CD4-positive, alpha-beta T cell treated with Interleukin-6 for 4 hours (primary cell): ENCODE measurements at places on chromosomes 5 and 9.
A peak's percentile ranks its signal among the peaks of the same experiment; 100 is the strongest.

DNA sequence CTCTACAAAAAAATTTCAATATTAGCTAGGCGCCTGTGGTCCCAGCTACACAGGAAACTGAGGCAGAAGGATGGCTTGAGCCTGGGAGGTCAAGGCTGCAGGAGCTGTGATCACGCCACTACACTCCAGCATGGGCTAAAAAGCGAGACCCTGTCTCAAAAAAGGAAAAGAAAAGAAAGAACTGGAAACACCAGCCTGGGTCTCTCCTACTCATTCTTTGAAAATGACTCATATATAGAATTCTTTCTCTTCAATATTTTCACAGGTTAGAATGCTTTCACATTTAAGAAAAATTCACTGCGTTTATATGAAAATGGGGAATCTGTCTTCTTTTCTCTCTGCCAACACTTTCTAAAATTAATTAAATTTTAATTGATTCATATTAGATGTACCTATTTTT lies 115.6 kb downstream of the TRPM6 start:
- DNase-seq: no peak

- no peak for DNase-seq
Measured at GRCh38 chr5:76679231-76679630, 36.7 kb upstream of the F2R start.

- no peak for DNase-seq
Measured at GRCh38 chr9:85402551-85402950, 339.2 kb downstream of the AGTPBP1 start.

DNA sequence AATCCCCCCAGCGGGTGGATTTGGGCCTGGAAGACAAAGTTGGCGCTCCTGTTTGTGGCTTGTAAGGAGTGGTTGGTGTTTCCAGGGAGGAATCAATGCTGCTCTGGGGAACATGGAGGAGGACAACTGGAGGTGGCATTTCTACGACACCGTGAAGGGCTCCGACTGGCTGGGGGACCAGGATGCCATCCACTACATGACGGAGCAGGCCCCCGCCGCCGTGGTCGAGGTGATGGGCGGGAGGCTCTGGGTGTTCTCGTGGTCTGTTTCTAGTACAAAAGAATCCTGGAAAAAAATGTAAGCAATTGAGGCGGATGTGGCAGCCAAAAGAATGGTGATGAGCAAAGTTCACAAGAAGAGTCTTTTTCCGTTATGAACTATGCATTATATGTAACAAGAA lies 7.2 kb downstream of the SDHA start:
- DNase-seq: no peak

DNA sequence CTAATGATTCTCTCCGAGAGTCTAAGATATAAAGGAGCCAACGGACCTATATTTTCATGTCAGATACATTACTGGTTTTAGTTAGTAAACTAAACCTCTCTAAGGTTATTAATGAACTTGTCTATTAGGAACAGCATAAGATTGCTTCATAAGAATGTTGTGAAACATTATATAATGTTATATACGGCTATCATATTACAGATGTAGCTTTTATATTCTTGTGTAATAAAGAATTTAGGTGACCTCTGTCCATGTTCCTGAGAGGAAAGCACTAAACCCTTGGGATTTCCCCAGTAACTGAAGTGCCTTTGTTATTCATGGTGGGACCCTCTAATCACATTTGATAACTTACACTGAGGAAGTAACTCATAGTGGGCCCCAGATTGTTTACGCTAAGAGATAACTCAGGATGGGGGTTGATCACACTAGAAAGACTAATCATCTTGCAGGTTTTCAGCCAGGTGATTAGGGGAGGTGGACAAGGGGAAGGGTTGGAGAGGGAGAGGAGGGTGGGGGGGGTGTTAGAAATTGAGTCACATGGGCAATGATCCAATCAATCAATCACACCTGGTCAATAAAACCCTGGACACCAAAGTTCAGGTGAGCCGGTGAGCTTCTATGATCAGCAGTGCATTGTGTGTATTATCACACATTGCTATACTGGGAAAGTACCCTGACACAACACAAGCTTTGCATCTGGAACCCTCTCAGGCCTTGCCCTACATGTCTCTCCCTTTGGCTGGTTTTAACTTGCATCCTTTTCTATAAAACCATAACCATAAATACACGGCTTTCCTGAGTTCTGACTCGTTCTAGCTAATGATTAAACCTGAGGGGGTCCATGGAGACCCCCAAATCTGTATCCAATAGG lies 25.8 kb downstream of the ECPAS start:
- DNase-seq: no peak

DNA sequence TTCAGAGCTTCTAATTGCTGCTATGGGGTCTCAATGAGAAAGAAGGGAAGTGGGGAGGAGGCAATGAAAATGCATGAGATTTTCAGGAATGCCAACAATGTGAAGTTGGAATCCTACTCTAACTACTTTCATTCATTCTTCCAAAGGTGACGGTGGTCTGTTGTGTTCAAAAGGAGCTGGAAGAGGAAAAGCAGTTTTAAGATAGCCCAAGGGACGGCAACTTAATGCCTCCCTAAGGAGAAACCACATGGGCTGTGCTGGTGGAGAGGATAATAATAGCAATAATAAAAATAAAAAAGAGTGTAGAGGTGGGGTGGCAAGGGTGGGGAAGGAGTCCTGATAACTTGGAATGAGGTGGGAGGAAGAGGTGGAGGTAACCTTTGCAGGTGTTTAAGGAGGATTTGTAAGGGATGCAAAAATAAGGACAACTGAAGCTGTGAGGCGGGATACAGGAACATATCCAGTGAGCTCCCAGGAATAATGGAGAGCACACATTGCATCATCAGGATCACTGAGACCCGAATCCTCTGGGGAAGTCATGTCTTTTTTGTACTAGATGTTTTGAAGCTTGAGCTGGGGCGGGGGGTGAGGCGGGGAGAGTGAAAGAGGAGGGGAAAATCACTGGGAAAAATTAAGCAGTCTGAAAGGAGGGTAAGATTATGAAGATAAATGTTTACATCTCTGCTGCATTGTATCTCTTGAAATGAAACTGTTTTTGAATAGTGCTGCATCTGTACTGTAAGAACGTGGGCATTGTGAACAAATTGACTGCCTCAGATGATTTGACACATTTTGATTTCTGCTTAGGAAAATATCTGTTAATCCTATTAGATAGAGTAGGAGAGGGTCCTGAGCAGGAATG lies 120.1 kb upstream of the TMEM161B start:
- no peak for DNase-seq

DNA sequence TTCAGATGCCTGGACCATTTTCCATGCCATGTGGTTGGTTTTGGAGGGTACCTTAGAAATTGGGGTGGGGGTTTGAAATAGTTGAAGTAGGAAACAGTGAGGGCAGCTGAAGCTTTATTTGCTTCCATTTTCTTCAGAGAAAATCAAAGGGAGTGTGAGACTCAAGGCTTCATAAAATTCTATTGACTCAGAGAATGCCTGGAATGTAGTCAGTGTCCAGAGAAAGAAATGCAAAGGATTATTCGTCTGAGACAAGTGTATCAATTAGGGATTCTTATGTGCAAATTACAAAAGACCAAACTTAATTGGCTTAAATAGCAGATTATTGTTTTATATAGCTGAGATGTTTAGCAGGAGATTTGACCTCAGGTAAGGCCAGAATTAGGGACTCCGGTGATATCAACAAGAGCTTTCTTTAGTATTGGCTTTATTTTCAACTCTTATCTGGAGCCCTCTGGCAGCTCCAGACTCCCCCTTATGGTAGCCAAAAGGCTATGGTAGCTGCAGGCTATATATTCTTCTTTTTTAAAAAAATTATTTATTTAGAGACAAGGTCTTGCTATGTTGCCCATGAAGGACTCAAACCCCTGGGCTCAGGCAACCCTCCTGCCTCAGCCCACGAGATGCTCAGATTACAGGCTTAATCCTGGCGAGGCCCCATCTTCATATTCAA lies 38.9 kb downstream of the PTTG1 start:
- DNase-seq: no peak

GRCh38 chr9:122370869-122371755 lies at the start of gene PTGS1:
TSS of gene PTGS1 (plus strand) at chr9:122371024. CDS start at chr9:122371085, 61 bp downstream.
- DNase-seq: peak; percentile 17

- DNase-seq: no peak
Measured at GRCh38 chr5:68643064-68643463, 427.5 kb downstream of the PIK3R1 start.

DNA sequence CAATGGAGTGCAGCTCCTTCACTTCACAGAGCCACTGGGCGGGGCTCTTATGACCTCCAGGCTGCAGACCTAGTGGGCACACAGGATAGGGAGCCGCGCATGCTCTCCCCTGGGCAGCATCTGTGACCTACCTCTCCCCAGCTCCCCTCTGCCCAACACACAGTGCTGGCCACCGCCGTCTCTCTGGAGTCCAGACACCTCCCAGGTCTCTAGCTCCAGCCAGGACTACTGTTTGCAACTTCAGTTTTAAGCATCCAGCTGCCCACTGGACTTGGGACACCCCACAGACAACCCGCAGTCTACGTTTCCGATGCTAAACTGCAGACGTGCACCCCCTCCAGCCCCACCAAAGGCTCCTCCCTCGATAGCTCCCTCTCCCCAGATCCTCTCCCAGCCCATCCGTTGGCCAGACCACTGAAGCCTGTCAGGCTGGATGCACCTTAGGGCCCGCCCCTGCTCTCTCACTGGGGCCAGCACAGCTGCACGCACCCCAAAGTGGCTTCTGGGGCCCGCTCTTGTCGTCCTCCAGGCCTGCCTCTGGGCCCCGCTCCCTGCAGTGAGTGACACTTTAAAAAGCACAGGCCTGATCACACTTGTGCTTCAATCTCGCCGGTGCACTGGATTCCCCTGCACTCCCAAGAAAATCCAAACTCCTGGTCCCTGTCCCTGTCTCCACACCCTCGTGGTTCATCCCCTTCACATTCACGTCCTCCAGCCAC lies 11.3 kb downstream of the FLT4 start:
- DNase-seq: no peak

GRCh38 chr9:70285246-70285645 lies 26.5 kb downstream of the SMC5 start:
- DNase-seq: no peak

- no peak for DNase-seq
Measured at GRCh38 chr9:6675268-6675667, 29.7 kb upstream of the GLDC start.

DNA sequence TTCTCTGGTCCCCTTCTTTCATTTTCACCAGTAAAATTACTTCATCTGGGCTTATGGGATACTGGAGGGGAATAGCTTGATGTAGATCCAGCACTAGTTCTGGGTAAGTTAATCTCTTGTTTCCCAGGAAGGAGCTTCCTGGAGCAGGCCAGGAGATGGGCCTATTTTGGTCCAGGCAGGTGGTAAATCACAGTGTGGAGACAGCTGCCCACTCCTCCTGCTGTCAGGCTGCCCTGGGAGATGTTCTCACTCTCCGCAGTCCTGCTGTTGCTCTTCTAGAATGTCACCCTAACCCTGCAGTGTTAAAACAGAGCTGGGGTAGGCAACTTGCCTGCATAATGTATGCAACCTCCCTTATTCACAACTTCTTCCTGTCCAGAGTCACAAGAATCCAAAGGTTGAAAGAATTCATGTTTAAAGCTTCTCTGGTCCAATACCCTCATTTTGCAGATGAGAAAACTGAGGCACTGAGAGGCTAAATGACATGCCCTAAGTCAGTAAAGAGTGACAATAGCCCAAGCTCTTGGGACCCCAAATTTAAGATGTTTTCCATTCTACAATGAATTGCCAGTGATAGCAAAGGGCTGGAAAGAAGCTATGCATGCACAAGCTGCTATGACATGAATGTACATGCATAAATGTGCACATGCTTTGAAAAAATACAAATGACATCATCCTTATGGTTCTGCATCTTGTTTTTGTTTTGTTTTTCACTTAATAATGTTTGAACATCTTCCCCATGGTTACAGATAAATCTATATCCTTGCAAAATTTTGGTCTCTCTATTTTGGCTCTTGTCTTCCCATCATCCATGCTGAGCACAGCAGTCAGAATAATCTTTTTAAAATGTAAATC lies 71.8 kb upstream of the ADRA1B start:
- no peak for DNase-seq

DNA sequence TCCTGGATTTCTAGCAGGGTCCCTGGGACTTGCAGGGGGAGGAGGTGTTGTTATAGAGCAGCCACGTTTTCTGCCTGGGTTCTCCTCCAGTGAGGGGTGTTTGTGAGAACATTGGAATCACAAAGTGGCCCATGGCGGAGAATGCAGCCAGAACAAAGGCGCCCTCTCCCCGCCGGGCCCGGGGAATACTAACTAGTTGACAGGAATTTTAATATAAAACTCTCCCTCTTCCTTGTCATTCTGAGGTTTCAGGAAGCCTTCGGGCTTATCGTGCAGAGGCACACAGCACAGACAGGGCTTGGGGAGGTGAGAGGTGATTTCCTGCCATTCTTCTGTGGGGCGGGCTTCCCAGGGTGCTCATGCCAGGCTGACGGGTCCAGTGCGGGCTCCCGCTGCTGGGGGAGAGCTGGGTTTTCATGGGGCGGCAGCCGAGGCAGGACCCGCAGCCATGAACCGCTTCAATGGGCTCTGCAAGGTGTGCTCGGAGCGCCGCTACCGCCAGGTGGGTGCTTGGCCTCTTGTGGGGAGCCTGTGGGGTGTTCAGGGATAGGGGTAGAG lies 37.7 kb downstream of the RGS3 start:
- DNase-seq: no peak

GRCh38 chr5:113245427-113246225 lies 189.2 kb downstream of the TSSK1B start:
- DNase-seq: no peak

GRCh38 chr9:120702075-120702474 lies 12.2 kb downstream of the MEGF9 start:
- no peak for DNase-seq

- no peak for DNase-seq
Measured at GRCh38 chr9:101860920-101861319, 122.5 kb upstream of the GRIN3A start.

GRCh38 chr9:5500441-5501235 lies 9.7 kb upstream of the PDCD1LG2 start:
- no peak for DNase-seq

GRCh38 chr5:100188339-100188738 lies 346.8 kb upstream of the FAM174A start:
- no peak for DNase-seq

GRCh38 chr9:69476016-69476415 lies 151.0 kb downstream of the ENTREP1 start:
- peak; percentile 16 for DNase-seq

DNA sequence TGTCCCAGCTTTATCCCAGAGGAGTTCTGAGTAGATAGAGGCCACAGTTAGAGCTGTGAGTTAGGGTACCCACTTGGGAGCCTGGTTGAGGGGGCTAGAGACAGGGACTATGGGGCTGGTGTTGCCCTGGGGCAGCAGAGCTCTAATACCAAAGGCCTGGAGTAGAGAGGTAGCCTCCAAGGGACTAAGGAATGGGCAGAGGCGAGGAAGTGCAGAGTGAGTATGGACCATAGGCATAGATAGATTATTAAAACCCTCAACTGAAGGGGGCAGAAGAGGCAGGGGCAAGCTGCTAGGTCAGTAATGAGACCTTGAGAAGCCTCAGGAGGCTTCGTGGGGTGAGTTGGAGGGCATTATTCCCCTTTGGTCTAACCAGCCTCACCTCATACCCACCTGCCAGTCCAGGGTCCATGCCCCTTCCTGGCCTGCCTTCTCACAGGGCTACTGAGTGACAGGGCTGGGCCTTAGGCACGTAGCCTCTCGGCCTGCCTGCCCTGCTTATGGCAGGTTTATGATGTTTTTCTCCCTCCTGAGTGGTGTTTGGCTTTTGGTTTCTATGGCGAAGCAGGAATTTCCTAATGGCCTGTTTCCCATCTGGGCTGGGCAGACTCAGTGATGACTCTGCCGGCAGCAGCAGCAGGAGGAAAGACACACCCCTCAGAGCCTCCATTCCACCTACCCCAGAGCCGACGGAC lies 8.0 kb downstream of the PDLIM4 start:
- no peak for DNase-seq
